ENCODE measurements at places on chromosomes 3 and 15.

DNA sequence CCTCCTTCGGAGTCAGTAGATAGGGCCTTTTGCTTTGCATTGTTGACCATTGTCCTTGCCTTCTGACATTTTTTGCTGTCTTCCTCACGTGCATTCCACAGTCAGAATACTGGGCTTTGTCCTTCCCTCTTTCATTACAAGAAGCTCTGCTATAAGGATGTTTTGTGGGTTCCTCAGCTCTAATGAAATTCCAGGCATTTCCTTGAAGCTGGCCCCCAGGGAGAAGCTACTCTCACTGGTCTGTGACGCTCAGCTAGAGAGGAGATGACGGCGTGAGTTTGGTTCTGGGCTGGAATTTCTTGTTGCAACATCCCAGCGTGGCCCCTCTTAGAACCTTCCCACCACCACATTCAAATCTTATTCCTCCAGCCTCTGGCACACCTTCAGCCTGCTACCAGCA is 210.2 kb downstream of the TJP1 start:
- DNase-seq = no peak

GRCh38 chr3:162984746-162985145 is 1488.1 kb downstream of the OTOL1 start:
- no peak for DNase-seq

DNA sequence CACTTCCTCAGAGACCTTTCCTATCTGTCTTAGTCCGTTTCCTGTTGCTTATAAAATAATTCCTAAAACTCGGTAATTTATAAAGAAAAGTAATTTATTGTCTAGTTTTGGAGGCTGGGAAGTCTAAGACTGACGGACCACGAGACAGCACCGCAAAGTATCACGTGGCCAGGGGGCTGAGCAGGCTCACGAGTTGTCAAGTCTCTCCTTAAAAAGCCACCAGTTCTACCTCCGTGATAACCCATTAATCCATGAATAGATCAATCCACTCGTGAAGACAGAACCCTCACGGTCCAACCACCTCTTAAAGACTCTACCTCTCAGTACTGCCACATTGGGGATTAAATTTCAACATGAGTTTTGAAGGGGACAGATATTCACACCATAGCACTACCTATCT is 821 bp downstream of the LINS1 start:
- peak; percentile 16 for DNase-seq

DNA sequence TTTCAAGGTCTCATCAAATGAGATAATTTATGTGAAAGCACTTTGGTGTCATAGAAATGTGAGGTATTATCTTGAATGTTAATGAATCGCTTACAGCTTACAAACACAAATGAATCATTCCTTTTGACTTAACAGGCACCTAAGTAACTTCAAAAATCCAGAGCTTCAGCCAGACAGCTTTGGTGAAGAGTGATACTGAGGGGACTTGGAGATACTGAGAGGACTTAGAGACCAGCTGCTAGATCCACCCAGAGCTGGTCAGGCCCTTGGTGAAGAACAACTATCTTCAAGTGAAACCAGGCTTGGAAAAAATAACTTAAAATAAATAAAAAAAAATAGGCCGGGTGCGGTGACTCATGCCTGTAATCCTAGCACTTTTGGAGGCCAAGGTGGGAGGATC is 16.2 kb upstream of the ZFYVE19 start:
- no peak for DNase-seq

All from activated T-helper 9 cell treated with anti-CD3 and anti-CD28 coated beads, Interleukin-2, amount 50 U/mL, for 16 hours (primary cell).